Activated CD4-positive, alpha-beta T cell treated with anti-CD3 and anti-CD28 coated beads, Interleukin-2, amount 50 U/mL, for 1 hour (primary cell): ENCODE measurements at places on chromosomes 7 and 10.

DNA sequence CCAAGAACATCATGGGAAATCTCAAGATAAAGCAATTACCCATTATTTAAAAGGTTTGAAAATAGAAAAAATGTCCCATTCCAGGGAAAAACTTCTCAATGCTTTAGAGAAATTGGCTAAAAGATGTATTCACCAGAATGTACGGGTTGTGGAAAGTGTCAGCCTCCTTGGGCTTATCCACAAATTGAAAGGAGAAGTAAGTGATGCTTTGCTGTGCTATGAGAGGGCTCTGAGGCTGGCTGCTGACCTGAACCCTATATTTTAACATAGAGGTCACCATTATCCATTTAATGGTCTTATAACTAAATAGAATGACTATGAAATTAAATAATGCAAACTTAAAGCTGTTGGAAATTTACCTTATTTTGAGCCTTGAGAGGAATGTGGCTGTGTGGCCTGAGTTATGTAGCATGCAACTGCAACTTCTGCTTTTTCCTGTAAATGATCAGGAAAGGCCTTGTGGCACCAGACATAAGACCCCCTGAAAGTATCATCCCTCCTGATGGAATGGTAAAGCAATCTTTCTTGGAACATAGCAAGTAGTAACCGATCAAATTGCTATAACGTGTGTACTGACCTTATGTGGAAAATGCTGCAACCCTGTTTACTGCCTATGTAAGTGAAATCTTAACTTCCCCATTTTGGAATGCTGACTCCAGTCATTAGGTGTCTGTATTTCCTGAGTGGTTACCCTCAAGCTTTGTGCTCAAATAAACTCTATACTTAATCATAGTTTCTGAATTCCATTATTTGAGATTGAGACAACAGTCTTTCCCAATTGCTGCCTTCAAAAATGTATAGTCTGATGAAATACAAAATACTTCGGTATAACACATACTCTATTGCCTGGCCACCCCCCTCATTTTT, 6.9 kb downstream of the IFIT1B start:
- DNase-seq = no peak

DNA sequence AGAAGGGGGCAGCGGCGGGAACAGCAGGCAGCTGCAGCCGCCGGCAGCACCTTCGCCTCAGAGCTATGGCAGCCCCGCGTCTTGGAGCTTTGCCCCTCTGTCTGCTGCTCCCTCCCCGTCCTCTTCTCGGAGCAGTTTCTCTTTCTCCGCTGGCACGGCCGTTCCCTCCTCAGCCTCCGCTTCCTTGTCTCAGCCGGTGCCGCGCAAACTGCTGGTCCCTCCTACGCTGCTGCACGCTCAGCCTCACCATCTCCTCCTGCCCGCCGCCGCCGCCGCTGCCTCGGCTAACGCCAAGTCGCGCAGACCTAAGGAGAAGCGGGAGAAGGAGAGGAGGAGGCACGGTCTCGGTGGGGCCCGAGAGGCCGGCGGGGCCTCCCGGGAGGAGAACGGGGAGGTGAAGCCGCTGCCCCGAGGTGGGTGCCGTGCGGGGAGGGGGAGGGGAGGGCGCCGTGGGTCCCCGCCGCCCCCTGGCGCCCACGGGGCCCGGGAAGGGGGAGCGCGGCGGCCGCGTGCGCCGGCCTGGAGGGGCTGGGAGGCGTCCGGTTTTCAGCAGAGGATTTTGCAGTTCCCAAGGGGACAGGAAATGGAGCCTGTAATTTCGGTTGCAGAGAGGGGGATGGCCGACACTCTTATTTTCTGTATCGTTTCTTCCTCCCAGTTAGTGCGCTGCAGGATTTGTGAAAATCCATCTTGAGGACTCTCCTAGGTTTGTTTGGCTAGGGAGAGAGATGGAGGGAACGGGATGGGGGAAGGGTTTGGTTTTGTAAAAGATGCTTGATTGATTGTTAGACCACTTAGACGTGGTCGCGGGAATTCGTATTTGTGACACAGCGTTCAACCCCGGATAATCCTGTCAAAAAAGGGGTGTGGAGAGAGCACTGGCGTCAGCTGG, 630 bp downstream of the RSBN1L start:
- DNase-seq = peak; percentile 51

DNA sequence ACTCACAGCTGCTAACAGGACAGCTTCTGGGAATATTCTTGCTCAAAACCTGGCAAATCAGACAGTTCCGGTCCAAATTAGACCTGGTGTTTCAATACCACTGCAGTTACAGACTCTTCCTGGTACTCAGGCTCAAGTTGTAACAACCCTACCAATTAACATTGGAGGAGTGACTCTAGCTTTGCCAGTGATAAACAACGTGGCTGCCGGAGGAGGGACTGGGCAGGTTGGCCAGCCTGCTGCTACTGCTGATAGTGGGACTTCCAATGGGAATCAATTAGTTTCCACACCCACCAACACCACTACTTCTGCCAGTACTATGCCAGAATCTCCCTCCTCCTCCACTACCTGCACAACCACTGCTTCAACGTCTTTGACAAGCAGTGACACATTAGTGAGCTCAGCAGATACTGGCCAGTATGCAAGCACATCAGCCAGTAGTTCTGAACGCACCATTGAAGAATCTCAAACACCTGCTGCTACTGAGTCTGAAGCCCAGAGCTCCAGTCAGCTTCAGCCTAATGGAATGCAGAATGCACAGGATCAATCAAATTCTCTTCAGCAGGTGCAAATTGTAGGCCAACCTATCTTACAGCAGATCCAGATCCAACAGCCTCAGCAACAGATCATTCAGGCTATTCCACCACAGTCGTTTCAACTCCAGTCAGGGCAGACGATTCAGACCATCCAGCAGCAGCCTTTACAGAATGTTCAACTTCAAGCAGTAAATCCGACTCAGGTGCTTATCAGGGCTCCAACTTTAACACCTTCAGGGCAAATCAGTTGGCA, 2.1 kb downstream of the SP4 start:
- no peak for DNase-seq

DNA sequence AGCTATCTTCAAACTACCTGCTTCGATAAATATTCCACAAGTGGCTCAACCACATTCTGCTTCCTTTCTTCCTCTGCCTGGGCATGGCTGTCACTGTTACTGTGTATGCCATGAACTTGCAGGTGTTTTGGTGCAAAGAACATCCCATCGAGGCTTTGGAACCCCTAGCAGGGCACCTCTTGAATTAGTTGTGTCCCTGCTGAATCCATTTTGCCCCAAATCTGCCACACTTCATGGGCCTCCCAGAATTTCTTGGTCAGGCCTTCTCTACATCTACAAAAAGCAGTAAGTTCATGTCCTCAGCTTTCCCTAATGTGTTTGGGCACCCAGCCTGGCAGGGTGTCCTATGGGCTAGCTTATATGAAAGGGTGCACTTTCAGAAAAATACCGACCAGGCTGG, 53.6 kb downstream of the AKR1B1 start:
- no peak for DNase-seq

DNA sequence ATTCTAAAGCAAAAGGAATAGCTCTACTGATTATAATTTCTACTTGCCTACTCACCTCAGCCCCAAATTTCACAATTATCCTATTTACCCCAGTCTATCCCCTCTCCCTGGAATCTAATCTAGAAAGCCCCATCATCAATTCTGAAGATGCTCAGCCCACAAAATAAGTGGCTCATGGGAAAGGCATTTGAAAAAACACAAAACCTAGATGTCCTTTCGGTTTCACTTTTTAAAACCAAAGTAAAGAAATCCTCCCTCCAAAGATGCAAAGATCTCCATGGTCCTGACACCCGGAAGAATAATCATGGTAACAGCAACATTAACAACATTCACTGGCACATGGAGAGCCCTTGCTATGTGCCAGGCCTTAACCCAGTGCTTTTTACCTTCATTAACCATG, 224.8 kb downstream of the FGFR2 start:
- no peak for DNase-seq

DNA sequence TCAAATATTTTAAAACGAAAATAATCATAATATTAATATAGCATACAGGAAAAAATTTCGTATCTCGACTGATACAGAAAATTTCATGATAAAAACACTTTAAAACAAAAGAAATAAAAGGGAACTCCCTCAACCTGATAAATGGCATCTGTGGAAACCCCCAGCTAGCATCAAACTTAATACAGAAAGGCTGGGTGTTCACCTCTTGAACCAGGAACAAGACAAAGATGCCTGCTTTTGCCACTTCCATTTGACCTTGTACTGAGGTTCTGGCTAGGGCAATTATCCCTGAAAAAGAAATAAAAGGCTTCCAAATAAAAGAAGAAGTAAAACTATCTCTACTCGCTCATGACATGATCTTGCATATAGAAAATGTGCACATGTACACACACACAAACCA, 2.5 kb upstream of the ALOX5 start:
- no peak for DNase-seq

DNA sequence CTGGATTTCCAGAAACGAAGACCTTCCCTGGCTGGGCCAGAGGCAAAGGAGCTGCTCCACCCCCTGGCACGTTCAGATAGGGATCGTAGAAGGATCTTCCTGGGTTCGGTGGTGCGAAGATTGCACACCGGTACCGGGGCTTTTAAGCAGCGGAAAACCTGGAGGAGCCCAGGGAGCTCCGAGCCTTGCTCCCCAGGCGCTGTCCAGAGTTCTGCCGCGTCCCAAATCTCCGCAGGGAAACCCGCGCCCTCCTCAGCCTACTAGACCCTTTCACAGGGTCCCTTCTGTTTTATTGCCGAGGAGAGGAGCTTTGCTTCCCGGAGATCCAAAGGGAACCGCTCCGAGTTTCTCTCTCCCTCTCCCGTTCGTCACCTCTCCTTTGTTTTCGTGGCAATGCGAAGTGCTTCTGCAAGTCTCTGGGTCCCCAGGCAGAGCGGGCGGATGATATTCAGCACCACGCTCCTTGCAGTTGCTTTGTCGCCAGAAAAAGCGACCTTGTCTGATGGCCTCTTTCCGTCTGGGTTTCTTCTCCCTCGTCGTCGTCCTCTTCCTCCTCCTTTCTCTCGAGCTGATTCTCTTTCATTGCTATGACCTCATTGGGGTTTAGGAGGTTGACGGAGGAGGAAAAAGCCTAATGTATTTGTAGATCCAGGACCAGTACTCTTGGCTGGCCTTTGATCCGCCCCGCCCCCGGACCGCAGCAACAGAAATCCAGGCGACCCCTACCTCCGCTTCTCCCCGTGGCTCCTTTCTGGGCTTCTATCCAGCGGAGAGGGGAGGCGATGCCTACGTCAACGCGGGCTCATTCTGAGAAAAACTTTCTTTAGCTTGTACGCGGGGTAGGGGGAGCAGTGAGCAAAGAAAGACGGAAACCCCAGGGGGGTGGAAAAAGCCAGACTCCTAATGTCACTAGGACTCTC, at the start of gene TMEM196:
TMEM196 (minus strand) TSS at position 777 of the 920 bp plus-strand sequence. CDS start 921 bp downstream, outside the sequence.
- DNase-seq = no peak

DNA sequence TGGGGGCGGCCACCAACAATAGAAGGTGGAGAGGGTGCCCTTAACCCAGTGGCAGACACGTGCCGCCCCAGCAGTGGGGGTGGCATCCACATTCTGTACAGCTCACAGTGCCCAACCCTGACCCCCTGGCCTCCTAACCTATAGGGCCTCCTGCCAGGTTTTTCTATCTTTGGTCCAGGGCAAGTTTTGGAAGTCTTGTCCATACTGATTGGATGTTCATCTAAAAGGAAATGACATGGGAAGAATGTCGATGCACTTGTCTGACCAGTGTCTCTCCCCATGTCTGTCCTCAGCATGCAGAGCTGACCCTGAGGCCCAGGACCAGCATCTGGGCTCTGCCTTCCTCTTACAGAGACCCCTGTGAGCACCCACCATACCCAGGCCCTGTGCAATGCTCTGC, 32.3 kb upstream of the ANTXRL start:
- no peak for DNase-seq

- no peak for DNase-seq
These were observed 50.9 kb downstream of the DOCK1 start for GRCh38 chr10:126955934-126956711.

DNA sequence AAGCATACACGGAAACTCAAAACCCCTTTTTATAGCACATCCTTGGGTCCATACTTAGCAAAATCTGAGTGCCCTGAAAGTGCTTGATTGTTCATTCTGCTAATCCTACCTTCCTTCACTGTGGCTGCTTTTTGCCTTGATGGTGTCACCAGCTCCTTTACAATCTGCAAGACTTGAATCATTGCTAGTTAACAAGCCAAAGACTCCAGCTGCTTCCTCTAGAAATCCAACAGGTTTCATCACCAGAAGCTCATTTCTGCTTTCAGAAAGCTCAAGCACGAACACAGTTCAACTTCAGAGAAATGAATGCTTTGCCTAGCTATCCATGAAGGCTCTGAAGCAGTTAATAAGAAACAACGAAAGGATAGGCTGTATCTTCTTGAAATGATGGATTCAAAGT, 38.0 kb downstream of the USP6NL start:
- no peak for DNase-seq

DNA sequence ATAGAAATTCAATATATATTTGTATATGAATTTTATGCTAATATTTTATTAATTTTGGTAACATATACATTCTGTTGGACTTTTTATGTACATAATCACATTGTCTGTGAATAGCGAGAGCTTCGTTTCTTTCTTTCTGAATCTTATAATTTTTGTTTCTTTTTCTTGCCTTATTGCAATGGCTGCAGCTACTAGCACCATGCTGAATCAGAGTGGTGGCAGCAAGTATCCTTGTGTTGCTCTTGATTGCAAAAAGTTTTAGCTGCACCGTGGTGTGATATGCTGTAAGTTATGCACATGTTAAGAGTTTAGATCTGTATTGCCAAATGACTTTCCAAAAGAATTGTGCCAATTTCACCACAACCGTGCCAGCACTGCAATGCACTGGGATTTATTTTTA, 32.6 kb downstream of the ELFN1 start:
- no peak for DNase-seq

- no peak for DNase-seq
These were observed 137.0 kb downstream of the SND1 start for GRCh38 chr7:127789031-127789430.

GRCh38 chr7:3955026-3955425, 654.0 kb downstream of the SDK1 start:
- DNase-seq = no peak

GRCh38 chr10:62917475-62918238, 101.5 kb upstream of the EGR2 start:
- DNase-seq = no peak

DNA sequence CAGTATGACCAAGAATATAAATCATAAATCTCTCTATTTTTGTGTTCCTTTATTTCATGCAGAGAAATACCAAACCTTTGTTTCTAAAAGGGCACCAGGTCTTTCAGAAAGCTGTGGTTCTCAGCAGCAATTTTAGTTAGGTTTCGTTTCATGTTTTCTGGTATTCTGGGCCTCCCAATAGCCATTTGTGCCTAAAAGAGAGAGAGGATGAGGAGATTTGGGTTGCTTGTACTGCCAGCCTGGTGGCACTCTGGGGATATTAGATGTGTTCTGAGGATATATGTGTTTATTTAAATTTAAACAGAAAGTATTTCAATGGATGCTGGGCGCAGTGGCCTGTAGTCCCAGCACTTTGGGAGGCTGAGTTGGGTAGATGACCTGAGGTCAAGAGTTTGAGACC, 471.7 kb downstream of the AUTS2 start:
- no peak for DNase-seq

GRCh38 chr10:16986406-16987205, 143.0 kb downstream of the CUBN start:
- DNase-seq = no peak

GRCh38 chr7:7745966-7746365, 27.6 kb upstream of the RPA3 start:
- DNase-seq = no peak
